Activated gamma-delta T cell treated with anti-CD3 and anti-CD28 coated beads, Interleukin-2, amount 50 U/mL, for 16 hours (primary cell): ENCODE measurements at places on chromosomes 4 and X.

- no peak for DNase-seq
Measured at GRCh38 chr4:187258651-187259401, 535.2 kb upstream of the FAT1 start.

- DNase-seq = no peak
Measured at GRCh38 chr4:76108467-76109181, 34.1 kb downstream of the ART3 start.

- no peak for DNase-seq
Measured at GRCh38 chr4:23882976-23883531, 6.8 kb downstream of the PPARGC1A start.

GRCh38 chr4:148116969-148117368, 325.2 kb downstream of the NR3C2 start:
- DNase-seq = no peak

DNA sequence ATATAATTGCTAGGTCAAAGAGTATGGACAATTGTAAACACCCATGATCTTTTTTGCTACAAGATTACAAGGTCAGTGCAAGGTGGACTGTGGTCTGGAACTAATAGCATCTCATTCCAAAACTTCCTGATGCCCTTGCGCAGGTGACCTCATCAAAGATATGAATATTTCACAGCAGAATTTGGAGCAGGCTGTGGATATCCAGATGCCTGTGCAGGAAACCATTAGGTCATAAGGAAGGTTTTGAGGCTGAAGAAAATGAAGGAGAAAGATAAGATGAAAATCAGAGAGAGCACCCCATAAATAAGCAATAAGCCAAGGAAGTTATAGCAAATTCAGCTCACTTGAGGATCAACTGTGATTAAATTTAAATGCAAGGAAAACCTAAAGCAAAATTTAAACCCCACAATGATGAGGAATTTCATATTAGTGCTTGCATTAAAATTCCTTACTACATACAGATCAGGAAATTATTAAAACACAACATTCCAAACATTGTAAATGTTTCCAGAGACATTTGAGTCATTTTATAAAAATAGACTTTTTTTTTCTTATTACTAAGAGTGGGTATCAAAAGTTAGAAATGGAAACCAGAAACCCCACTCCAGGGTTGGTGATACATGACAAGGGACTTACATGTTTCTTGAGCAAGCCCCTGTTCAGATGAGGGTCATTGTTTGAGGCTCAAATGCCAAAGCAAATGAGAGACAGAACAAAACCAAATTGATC, 100.7 kb upstream of the FAM9C start:
- no peak for DNase-seq

DNA sequence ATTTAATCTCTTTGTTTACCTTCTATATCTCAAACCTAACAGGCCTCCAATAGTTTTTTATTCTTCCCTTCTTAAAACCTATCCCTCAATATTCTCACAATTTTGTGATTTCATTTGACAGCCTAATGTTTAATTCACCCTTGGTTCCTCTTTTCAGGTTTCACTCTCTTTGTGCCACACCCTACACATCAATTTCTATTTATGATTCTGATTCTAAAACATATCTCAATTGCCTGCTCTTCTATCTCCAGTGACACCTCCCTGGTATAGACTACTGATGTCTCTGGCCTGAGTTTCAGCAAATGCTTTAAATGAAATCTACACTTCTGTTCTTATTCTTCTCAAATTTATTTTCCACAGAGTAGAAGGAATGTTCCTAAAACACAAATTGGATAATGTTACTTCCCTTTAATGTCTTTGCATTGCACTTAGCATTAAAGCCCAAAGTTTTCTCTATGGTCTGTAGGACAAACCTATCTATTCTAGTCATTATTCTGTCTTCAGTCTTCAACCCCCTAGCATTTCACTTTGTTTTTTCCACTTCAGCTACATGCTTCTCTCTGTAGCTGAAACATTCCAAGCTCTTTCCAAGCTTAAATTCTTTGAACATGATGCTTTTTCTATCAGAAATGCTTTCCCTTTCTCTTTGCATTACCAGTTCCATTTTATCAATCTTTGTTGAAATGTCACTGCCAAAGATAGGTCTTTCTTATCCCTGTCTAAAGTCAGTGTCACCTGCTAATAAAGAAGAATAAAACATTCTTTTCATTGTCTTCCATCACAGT, 622.0 kb downstream of the CENPC start:
- no peak for DNase-seq

- no peak for DNase-seq
Measured at GRCh38 chrX:125150231-125150630, 169.4 kb upstream of the TEX13C start.

GRCh38 chr4:25410820-25411529, 33.9 kb downstream of the ANAPC4 start:
- no peak for DNase-seq

DNA sequence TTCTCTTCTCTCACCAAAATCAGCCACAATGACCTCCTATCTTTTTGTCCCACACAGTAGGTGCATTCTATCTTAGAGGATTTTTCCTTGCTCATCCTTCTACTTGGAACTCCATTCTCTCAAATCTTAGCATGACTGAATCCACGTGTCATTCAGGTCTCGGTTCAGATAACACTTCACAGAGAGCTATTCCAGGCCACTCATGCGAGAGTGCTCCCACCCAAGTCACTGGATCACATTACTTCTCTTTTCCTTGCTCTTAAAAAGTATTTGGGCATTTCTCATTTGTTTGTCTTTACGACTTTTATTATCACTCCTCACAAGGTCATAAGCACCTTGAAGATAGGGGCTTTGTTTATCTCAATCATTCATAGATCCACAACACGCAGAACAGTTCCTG, 647.5 kb upstream of the TENM3 start:
- DNase-seq = no peak

DNA sequence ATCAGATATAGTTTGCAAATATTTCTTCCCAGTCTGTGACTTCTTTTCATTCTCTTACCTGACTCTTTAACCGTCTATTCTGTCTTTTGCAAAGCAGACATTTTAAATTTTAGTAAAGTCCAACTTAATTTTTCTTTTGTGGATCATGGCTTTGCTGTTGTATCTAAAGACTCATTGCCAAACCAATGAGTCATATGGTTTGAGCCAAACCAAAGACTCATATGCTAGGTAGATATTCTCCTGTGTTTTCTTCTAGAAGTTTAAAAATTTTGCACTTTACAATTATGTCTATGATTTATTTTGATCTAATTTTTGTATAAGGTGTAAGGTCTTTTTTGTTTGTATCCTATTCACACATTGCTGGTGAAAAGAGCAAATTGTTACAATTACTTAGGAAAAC, 446.8 kb downstream of the ANKRD50 start:
- DNase-seq = no peak

GRCh38 chrX:21691512-21692018, 33.4 kb upstream of the KLHL34 start:
- no peak for DNase-seq

DNA sequence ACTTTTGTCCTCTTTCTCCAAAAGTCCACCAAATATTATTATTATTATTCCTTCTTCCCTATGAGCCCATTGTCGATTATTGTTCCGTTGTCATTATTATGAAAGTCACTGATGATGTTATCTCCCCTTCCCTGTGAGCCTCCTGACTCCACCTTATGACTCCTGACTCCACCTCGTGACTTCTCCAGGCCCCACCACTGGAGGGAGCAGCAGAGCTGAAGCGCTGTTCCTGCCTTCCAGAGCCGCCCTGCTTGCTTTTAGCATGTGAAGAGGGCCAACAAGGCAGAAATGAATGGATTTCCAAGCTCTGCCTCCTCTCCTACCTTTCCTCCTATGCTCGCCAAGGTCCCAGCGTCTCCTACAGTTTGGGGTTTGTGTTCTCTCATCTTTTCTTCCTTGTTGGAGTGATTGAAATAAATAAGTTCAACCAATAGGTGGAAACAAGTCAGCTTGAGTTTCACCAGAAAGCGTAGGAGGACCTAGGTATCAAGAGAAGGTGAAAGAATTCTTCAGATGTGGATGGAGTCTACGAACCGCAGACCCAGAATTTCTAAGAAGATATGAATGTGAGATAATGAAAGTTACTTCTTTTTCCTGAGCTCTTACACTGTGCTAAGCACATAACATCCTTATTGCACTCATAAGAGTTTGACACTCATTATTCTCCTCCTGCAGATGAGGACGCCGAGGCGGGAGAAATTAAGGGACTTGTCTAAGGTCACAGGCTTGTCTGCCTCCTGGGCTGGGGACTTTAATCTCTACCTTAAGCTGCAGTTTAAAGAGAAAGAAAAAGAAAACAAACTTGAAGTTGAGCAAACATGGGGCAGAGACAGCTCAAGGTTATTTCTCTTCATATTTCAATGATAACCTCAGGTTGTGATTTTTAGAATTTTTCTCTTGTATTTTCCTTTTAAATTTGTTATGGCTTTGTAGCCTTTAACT, 26.1 kb downstream of the IGSF1 start:
- no peak for DNase-seq

DNA sequence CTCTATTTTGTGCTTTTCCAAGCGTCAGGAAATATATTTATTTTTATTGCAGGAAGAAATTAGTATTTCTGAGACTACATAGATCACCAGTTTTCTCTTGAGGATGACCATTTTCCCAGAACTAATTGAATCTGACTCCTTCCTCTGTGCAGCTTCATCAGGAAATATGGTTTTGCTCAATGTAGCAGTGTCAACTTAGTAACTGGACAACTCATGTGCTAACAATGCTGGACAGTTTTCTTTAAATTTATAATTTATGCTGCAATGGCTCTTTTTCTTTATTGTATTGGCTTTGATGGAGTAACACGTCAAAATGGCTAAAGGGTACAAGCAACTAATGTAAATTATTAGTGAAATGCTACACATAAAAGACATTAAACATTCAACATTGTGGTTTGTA, 531.5 kb downstream of the ANKRD50 start:
- no peak for DNase-seq

DNA sequence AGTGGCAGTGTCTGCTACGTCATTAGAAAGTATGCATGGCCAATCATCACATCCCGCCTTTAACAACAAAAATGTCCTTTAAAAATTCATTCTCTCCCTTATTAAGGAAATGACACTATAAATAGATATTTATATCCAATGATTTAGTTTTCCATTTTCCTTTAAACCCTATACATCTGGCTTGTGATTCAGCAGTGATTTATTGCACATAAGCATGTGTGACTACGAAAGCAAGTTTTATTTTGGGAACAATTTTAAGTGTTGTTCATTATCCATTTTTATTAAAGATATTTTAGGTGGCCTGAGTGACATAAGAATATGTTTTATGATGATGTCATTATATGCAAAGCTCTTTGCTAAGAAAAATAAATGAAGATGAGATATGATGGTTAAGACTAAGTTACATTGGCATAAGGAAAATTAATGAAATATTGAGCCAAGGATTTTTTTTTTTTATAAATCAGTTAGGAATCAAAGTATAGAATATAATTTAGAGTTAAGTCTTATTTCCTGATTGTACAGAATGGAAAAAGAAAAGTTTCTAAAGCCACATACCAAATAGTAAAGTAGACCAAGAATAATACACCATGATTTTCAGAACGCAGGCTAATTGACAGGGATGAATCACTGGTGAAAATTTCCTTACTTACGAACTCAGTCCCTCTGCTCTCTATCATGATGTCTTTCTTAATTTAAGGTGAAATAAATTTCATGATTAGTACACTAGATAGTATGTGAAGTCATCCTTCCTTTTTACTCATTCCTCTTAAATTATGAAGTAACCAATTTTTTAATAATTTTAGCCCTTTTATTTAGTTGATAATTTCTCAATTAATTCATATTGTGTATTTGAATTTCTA, 822.4 kb downstream of the FAT4 start:
- DNase-seq = no peak

GRCh38 chrX:24305905-24306304, 8.0 kb downstream of the SUPT20HL2 start:
- DNase-seq = no peak

- no peak for DNase-seq
Measured at GRCh38 chr4:127284236-127284635, 348.5 kb upstream of the INTU start.

DNA sequence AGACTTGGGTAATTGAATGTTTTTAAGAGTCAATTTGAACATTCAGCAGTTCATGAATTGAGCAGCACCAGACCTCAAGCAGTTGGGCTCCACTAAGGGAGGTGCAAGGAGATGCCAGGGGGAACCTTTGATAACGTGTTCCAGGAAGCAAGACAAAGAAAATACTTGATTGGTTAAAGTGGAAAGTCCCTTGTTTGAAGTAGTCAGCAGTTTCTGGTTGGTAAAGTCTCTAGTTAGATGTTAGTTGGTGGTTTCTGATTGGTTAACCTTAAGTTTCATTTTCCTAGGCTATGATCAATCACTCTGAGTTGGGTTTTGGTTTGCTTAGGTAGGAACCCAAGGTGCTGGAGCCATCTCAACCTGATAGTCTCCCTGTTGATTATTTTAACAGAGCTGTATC, 4.0 kb downstream of the HERC6 start:
- peak; percentile 12 for DNase-seq

- no peak for DNase-seq
Measured at GRCh38 chr4:34158878-34159277, 2085.4 kb downstream of the ARAP2 start.

DNA sequence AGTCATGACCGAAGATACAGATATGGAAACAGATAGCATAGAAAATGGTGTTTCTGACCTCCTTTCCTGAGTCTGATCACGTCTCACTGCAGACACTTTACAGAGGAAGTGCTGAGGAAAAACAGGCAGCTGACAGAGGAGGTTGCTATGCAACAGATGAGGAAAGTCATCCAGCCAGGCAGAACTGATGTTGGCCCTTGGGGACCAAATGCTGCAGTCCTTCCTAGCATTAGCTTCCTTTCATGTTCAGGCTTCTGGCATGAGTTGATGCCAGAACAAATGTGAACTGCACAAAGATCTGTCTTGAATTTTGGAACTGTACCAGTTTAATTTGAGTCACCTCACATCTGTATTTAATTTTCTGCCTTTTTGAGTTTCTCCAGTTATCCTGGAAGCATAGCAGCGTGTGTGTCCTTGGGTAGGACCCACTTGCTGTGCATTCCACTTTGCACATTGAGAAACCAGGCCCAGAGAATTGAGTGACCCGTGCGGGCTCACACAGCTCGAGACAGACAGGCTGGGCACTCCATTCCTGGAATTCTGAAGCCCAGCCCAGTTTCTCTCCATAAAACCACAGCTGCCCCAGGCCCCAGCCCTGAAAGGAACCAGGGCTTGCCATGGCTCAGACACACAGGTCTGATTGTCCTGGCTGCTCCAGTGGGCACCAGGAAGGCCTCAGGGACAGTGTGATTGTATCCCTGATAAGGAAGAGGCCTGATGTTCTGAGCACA, 1.4 kb upstream of the MAGED1 start:
- no peak for DNase-seq

DNA sequence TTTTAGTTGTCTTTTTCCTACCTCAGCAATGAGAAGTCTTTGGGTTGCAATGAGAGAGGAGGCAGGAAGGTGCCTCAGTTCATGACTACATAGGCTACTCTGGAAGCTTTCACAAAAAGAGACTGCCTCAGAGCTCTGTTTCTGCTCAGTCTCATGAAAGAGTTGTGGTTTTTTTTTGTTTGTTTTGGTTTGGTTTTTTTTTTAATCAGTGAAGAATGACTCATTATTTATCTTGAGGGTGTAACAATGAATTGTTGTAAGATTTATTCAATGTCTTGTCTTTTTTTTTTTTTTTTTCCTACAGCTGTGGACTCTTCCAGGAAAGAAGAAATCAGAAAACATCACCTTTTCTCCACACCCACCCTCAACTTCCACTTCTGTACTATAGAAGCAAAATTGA, 67.5 kb upstream of the CXCL13 start:
- no peak for DNase-seq
